Naive thymus-derived CD8-positive, alpha-beta T cell (primary cell): ENCODE measurements at places on chromosomes 1 and 21.
A peak's percentile ranks its signal among the peaks of the same experiment; 100 is the strongest.

GRCh38 chr1:115980998-115981993, 5.0 kb downstream of the SLC22A15 start:
- H3K27me3 ChIP-seq, result peaks cover 11% of the 10 kb centered on the region
- no peak for DNase-seq
- no peaks in the 10 kb centered on the region for H3K36me3 ChIP-seq
- no peak overlapping the region for H3K4me3 ChIP-seq
- no peaks in the 10 kb centered on the region for H3K4me1 ChIP-seq

DNA sequence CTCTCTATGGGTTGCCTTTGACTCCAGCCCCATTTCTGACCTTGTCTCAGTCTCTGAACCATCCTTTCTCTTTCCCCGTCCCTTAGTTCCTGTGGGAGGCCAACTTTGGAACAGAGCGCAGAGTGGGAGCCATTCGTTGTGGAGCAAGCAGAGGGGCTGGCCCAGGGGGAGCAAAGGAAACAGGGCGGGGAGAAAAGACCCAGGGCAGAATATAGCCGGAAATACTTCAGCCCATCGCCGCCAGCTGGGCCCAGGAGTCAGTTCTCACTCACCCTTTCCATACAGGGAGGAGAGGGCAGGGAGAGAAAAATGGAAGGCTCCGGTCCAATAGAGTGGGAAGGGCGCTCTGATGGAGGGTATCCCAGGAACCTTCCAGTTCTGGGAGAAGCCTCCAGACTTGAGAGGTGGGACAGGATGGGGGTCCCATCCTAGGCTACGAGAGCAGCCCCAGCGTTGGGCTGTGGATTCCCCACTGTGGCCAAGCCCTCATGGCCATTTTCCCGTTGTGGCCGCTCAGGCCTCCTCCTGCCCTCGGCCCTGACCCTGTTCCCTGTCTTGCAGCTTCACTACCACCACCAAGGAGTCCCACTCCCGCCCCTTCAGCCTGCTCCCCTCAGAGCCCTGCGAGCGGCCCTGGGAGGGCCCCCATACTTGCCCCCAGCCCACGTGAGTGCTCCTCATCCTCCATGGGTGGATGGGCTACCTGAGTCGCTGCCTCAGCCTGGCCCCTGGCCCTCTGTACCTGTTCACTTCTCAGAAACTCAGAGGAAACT, 10.9 kb downstream of the PEAR1 start:
- DNase-seq, result no peak
- no peak overlapping the region for H3K27ac ChIP-seq
- peaks cover 17% of the 10 kb centered on the region for H3K27me3 ChIP-seq
- no peak overlapping the region for H3K4me3 ChIP-seq
- no peaks in the 10 kb centered on the region for H3K36me3 ChIP-seq

DNA sequence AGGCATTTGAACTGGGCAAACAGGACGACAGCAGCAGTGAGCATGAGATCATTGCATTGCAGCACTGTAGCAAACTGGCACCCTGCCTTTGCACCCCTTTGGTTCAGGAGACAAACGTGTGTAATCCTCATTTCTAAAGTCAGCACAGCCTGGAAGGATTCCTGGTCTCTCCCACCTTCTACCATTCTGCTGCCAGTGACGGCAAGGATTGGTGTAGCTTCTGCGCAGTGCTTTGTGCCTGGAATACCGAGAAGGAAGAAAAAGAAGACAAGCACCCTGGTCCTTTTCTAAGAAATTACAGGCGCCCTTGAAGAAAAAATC, 805.3 kb downstream of the USP25 start:
- DNase-seq, result no peak
- no peak overlapping the region for H3K4me3 ChIP-seq
- H3K27me3 ChIP-seq, result no peaks in the 10 kb centered on the region
- no peaks in the 10 kb centered on the region for H3K36me3 ChIP-seq

DNA sequence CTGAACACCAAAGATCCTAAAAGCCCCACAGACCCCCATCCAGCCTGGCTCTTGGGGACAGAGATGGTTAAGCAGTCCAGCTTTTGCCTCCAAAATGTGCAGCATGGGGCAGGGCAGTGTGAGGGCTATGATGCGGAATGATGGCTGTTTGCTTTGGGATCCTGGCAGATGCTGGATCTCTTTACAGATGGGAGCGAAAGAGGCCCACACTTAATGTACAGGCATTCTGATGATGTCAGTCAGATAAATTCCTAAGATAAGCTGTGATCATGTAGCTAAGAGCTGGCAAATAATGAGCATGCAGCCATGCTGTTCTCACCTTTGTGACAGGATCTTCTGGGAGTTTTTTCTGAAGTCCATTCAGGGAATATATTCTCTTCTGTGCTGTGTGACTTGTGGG, 17.6 kb upstream of the KCNQ4 start:
- peaks cover 37% of the 10 kb centered on the region for H3K4me1 ChIP-seq
- no peaks in the 10 kb centered on the region for H3K27me3 ChIP-seq
- peak overlapping the region; percentile 20 for H3K27ac ChIP-seq
- no peak overlapping the region for H3K4me3 ChIP-seq
- peaks cover 94% of the 10 kb centered on the region for H3K36me3 ChIP-seq
- DNase-seq, result no peak

GRCh38 chr1:3548156-3548893, 63.0 kb downstream of the MEGF6 start:
- no peaks in the 10 kb centered on the region for H3K36me3 ChIP-seq
- DNase-seq, result no peak
- H3K4me1 ChIP-seq, result no peaks in the 10 kb centered on the region
- H3K4me3 ChIP-seq, result no peak overlapping the region
- no peaks in the 10 kb centered on the region for H3K27me3 ChIP-seq
- no peak overlapping the region for H3K27ac ChIP-seq

DNA sequence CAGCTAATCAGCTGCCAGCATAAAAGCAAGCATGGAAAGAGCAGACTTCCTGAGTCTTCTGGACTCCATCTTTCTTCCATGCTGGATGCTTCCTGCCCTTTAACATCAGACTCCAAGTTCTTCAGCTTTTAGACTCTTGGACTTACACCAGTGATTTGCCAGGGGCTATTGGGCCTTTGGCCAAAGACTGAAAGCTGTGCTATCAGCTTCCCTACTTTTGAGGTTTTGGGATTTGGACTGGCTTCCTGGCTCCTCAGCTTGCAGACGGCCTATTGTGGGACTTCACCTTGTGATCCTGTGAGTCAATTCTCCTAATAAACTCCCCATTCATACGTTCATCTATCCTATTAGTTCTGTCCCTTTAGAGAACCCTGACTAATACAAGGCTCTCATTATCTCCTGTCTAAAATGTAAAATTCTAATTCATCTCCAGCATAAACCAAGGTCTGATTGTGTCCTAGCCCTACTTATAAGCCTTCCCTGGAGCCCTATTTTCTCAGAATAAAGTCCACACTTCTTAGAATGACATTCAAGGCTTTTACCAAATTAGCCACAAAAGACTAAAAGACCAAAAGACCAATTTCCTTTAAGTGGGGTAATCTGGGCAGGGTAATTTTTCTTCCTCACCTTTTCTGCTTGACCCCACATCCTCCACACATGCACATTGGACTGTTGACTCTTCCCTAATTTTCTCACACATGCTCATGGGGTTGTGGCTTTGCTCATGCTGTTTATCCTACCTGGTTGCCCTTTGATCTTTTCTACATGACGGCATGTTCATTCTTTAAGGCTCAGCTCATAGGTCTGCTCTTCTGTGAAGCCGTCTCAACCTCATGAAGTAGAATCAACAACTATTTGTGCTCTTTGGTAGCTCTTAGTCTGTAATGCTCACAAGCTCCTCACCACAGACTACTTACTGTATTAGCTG, 18.1 kb upstream of the ENAH start:
- H3K4me1 ChIP-seq, result no peaks in the 10 kb centered on the region
- no peak for DNase-seq
- no peaks in the 10 kb centered on the region for H3K36me3 ChIP-seq
- H3K4me3 ChIP-seq, result no peak overlapping the region
